ENCODE measurements at places on chromosomes 6 and 20.

GRCh38 chr6:15077961-15078360 lies 167.9 kb upstream of the JARID2 start:
- DNase-seq, result no peak

DNA sequence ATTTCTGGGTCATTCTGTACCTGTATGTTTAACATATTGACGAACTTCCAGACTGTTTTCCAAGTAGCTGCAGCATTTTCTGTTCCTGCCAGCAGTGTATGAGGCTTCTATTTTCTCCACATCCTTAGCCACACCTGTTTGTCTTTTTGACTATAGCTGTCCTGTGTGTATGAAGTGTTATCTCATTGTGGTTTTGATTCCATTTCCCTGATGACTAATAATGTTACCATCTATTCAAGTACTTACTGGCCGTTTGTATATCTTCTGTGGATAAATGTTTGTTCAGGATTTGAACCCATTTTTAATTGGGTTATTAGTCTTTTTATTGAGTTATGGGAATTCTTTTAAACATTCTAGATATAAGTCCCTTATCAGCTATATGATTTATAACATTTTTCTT lies 95.2 kb downstream of the JAG1 start:
- DNase-seq, result no peak

GRCh38 chr20:63435552-63435951 lies 36.9 kb downstream of the KCNQ2 start:
- no peak for DNase-seq

- DNase-seq, result no peak
Observed at GRCh38 chr6:138559143-138559542, 59.8 kb upstream of the NHSL1 start.

GRCh38 chr6:39037707-39038106 lies 10.9 kb upstream of the GLP1R start:
- no peak for DNase-seq

GRCh38 chr6:103002282-103002681 lies 1608.8 kb downstream of the GRIK2 start:
- no peak for DNase-seq

- no peak for DNase-seq
Observed at GRCh38 chr20:36043441-36043840, 75.1 kb downstream of the CNBD2 start.

- no peak for DNase-seq
Observed at GRCh38 chr6:44260011-44260410, 2.7 kb upstream of the SLC35B2 start.

- no peak for DNase-seq
Observed at GRCh38 chr6:79127660-79128059, 49.6 kb upstream of the PHIP start.

- no peak for DNase-seq
Observed at GRCh38 chr6:19369785-19370184, 467.4 kb upstream of the ID4 start.

- DNase-seq, result no peak
Observed at GRCh38 chr6:68040312-68040778, 594.7 kb upstream of the ADGRB3 start.

DNA sequence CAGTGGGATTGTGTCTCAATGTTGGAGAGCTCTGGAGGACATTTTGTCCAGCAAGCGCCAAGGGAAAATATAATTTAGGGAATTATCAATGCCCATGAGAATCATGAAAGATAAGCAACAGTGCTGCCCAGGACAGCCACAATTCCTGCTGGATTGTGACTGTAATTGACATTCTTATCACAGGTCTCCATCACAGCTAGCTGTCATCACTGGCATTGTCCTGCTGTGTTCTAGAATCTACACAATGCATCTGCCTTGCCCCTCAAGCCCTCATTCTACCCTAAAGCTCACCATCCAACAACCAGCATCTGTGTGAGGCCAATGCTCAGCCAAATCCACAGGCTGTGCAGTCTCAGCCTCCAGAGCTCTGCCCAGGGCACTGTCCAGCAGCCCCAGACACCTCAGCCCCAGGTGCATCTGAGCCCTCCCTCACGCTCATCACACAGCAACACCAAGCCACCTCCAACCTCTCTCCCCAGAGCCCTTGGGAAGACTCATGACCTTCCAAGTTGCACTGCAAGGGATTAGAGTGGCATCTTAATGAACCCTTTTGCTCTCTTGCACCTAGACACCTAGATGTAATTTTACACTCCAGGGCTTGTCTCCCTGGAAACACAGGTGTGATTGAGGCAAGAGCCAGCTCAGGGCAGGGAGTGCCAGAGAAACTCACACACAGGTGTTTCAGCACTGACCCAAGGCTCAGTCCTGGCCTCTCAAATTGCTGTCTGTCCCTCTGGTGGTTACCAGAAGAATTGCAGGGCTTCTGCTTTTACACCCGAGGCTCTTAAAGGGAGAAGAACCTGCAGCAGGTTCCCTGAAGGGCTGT lies 85.2 kb upstream of the PHACTR3 start:
- no peak for DNase-seq

GRCh38 chr6:25637960-25638434 lies 14.0 kb upstream of the SCGN start:
- no peak for DNase-seq

DNA sequence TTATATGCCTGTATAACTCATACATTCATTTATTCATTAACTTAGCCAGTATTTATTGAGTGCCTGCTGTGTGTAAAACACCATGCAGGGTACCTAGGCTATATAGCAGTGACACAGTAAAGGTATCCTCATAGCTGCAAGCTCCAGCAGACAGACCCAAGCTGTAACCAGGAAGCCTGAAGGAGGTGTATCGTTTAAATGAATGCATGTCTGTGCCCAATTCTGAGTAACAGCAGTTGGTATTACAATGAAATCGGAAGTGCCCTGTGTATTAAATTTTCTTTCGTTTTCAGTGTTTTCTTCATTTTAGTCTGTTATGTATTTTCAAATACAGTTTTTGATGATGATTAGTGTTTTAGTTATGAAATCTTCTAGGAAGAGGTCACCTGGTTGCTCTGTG lies 485.8 kb upstream of the SOX4 start:
- no peak for DNase-seq

- no peak for DNase-seq
Observed at GRCh38 chr6:35757456-35758123, 18.8 kb upstream of the CLPSL2 start.

DNA sequence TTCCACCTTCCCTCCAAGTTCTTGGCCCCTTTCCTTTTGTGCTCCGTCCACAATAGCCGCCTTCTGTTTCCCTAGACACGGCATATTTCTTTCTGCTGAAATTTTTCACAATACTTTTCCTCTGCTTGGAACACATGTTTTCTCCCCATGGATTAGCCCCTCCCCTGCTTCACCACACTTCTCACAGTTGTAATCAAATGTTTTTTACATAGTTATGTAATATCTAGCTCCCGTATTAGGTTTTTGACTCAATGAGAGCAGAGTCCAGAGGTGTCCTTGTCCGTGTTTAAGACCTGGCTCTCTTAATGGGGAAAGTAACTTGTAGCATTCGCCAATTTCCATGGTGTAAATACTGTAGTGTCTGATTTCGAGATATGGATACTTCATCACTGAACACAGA lies 34.7 kb downstream of the PLCB1 start:
- DNase-seq, result no peak

DNA sequence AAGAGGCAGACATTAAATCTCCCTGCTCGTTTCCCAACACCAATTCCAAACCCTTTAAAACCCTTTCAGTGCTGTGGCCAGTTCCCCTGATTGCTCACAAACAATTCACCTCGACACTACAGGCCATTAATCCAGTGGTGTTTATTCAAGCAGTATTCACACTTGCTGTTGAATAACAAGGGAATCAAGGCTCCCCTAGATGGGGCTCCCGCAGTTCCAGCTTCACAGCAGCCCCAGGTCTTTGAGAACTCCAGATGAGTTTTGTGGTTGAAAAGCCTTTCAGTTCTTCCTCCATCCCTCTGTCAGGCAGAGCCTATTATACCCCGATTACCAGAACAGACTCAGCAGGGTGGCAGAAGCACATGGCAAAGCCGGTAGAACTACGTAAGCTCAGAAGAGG lies 36.2 kb downstream of the JAG1 start:
- no peak for DNase-seq

DNA sequence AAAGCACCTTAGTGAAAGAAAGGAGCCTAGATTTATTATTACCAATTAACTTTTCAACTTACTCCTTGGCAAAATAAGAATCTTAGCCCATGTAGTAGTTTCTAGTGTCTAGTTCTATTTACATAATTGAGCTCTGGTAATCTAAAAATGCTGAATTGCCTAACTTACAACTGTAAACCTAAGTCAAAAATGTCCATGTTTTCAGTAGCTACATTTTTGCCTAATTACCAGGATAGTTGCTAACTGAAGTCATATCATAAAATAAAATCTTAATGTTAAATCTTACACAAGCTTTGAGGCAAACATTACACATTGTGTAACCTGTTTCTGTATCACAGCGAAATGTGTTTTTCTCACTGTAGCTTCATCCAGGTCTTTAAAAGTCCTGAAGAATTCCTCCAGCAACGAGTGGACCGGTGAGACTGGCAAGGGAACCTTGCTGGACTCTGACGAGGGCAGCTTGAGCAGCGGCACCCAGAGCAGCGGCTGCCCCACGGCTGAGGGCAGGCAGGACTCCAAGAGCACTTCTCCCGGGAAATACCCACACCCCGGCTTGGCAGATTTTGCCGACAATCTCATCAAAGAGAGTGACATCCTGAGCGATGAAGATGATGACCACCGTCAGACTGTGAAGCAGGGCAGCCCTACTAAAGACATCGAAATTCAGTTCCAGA lies 7.6 kb upstream of the CLDN20 start:
- DNase-seq, result no peak

GRCh38 chr20:63363013-63363957 lies 2.1 kb upstream of the CHRNA4 start:
- no peak for DNase-seq

DNA sequence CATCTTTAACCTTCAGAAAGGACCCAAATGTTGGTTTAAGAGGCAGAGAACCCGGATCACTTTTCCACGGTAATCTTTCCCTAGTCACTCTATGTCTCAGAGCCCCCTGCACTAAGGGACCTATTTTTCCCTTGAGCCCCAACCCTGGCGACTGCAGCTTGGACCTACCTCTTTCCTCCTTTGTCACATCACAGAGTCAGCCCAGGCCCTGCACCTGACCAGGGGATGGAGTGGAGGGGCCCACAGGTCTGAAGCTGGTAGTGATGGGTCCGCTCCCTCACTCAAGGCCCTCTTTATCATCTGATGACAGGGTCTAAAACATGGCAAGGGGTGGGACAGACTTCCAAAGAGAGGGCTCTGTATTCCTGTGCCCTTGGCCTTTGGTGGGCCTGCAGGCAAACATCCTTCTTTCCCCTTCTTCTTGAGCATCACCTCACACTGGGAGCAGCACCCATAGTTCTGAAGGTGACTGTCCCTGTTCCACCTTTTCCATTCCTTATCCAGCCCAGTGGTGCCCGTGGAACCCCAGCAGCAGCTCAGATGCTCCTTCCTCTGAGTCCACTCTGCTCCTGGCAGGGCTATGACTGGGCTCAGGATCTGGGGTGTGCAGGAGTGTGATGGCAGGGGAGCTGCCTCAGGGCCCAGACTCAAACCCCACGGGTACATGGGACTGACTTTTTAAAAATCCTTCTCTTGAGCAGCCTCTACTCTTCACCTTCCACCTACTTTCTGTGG lies 6.3 kb downstream of the RAET1L start:
- no peak for DNase-seq

GRCh38 chr6:71403422-71404134 lies 115.0 kb downstream of the OGFRL1 start:
- DNase-seq, result no peak

DNA sequence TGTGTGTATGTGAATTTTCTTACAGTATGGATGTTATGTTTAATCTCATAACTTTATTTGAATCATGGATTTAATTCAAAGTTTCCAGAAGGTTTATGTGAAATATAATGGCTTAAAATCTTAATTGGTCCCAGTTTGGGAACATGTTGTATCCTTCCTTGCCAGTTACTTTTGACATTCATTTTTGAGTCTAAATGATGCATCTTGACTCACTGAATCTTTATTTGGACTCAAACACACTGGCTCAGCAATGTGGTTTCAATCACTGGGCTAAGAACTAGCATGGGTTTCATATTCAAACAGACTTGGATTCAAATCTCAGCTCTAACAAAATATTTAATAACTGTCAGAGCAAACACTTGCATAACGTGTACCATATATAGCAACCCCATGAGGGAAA lies 25.9 kb upstream of the TFAP2B start:
- DNase-seq, result no peak

DNA sequence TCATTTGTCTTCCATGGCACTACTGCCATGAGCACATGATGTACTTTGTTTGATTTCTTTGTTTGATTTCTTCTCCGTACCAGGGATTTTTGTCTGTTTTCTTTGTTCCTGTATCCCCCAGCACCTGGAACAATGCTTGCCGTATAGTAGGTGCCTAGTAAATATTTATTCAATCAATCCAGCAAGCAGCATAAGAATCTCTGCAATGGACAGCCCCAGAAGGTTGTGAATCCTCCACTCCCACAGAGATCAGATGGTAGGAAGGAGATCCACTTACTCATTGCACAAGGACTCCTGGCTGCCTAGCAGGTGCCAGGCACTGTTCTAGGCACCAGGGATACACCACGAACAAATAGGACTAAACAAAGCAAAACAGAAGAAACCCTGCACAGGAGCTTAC lies 6.7 kb upstream of the SYNJ2 start:
- no peak for DNase-seq

DNA sequence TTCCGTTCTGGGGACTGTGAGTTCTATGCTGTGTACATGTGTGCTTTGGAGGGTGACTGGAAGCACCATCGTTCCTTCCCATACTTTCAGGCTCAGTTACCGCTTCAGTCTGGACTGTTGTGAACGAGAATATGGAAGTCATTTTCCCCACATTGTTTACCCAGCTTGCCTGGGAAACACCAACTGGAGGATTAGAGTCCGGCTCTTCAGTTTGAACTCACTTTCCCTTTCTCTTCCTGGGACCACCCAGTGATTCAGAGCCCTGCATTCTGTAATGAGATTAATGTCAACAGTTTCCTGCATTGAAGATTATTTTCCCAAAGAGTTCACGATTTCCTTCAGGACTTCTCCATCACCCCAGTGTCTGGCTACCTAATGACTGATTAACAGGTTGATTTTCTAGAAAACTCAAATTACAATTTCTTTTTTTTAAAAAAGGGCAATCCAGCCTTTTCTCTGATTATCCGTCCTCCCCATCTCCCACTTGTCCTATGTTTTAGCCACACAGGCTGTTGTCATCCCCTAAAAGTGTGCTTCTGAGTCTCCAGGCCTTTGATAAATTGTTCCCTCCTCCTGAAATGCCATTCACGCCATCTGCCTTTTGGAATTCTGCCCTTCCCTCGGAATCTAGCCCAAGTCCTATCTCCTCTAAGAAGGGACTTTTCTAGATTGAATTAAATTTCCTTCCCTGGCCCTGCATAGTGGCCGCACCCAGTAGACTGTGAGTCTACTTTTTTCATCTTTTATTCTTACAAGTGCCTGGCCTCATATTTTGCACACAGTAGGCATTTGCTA lies 3.3 kb upstream of the TAGAP start:
- no peak for DNase-seq
